Fibroblast of skin of right quadriceps (primary cell): ENCODE measurements at places on chromosomes 3 and 15.
A peak's percentile ranks its signal among the peaks of the same experiment; 100 is the strongest.

GRCh38 chr3:58996730-58997129, 53.1 kb downstream of the CFAP20DC start:
- DNase-seq, result no peak

DNA sequence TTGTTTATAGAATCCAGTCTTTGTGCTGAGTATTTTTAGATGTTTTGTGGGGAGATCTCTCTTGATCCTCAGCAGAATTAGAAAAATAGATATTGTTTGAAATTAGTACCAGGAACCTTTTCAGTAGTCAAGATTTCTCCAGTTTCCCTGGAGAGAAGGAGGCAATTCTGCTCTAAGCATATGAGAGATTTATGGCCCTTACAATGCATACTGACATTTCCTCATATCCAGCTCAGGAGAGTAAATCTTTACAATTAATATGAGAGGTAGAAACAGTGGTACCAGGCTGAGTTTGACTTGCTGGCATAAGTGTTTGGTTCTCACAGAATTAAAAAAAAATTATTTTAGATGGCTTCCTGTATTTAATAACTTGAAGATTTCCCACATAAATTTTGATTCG, 239.1 kb upstream of the SGO1 start:
- no peak for DNase-seq

DNA sequence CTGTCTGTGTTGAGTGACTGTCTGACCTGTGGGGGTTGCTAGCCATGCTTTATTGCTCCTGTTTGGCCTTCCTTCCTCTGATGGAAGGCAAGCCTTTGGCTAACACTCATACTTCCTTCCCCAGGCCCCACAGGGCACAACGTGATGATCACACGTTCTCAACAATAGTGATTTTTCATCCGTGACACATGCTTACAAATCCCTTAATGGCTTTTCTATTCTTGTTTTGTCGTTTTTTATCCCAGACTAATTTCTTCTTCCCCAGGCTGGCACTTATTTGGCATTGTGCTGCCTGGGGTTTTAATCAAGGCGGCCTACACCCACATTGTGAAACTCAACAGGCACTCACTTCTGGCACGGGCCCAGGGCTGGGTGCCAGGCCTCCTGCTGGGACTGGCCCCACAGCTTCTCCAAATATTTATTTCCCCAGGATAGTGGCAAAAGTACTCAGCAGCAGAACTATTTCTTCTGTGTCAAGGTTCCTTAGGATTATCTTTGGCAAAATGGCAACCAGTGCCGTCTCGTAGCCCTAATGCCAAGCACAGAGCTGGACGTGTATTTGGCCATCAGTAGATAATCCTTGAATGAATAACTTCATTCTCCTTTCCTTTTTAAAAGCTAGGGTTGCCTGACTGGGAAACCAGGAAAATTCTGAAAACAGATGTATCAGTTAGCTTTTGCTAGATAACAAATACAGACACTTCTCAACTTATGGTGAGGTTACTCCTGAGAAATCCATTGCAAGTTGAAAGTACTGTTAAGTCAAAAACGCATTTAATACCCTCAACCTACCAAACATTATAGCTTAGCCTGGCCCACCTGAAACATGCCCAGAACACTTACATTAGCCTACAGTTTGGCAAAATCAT, 30.6 kb downstream of the CMTM7 start:
- peak; percentile 67 for DNase-seq

DNA sequence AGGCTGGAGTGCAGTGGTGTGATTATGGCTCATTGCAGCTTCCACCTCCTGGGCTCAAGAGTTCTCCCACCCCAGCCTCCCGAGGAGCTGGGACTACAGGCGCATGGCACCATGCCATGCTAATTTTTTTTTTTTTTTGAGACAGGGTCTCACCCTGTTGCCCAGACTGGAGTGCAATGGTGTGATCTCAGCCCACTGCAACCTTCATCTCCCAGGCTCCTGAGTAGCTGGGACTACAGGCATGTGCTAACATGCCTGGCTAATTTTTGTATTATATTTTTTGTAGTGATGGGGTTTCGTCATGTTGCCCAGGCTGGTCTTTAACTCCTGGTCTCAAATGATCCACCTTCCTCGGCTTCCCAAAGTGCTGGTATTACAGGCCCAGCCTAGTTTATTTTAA, 4.0 kb downstream of the TEX9 start:
- DNase-seq, result no peak

DNA sequence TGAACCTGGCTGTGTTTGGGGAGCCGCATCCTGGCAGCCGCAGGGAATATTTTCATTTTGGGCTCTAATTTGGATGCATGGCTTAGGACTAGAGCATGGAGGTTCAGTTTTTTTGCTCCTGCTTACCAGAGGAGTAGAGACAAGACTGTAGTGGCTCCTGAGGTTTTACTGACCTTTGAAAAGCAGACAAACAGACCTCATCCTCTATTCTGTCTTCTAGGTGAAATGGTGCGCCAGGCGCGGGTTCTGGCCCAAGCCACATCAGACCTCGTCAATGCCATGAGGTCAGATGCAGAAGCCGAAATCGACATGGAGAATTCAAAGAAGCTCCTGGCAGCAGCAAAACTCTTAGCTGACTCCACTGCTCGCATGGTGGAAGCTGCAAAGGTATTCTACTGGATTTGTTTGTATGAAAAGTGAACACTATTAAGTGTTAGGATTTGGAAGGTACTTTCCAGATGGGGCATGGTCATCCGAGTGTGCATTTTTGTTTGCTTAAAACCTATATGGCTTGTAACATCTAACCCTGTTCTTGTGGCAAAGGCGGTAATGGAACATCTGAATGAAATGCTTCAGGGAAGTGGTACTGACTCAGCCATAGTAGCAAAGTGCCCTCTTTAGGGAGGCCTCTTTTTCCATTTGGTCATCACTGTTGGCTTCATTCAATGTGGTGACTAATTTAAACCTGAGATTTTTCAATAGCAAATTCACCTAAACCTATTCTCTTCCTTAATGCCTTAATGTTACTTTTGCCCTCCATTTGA, 330.7 kb upstream of the TPM1 start:
- DNase-seq, result peak; percentile 5

GRCh38 chr15:97678656-97679055, 281.8 kb upstream of the ARRDC4 start:
- no peak for DNase-seq

- no peak for DNase-seq
These were observed 3.0 kb downstream of the FAM219B start for GRCh38 chr15:74903676-74904075.

GRCh38 chr3:116166121-116166520, 279.2 kb downstream of the LSAMP start:
- DNase-seq, result no peak
